ENCODE measurements at places on chromosomes 4 and X.

- DNase-seq: no peak
These were observed 68.4 kb downstream of the RAPGEF2 start for GRCh38 chr4:159171287-159171686.

DNA sequence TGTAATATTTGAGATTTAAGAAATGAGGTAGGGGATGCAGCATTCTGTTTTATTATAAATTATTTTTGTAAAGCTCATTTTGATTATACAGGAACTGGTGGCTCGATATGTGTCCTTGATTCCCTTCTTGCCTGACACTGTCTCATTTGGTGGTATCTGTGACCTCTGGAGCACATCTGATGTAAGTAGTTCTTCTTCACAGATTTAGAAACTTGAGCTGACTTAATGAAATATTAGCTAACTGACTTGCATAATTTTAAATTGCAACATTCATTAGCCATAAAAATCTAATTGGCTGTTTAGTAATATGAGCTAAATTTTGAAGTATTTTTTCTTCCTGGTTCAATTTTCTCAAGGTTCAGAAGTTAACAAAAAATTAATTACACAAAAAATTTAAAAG, 69.1 kb downstream of the FBXL5 start:
- DNase-seq: no peak

- no peak for DNase-seq
These were observed 434.3 kb upstream of the RASGEF1B start for GRCh38 chr4:81905971-81906370.

- no peak for DNase-seq
These were observed 108.0 kb downstream of the LRBA start for GRCh38 chr4:150906987-150907633.

DNA sequence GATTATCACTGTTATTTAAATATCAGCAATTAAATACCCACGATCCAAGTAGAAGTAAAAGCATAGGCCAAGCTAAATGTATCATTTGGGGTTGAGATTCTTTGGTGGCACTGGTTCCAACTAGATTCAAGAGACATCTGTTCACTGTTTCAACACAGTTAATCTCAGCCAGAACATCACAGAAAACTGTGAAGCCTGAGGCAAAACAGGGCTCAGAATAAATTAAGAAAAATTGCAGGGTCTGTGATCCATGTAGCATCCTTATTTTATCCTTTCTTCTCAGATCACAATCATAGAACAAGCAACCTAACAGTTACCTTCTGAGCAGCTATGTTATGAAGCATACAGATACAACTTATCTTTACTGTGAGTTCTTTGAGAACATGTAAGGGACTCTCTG, 23.7 kb downstream of the YTHDC1 start:
- no peak for DNase-seq

DNA sequence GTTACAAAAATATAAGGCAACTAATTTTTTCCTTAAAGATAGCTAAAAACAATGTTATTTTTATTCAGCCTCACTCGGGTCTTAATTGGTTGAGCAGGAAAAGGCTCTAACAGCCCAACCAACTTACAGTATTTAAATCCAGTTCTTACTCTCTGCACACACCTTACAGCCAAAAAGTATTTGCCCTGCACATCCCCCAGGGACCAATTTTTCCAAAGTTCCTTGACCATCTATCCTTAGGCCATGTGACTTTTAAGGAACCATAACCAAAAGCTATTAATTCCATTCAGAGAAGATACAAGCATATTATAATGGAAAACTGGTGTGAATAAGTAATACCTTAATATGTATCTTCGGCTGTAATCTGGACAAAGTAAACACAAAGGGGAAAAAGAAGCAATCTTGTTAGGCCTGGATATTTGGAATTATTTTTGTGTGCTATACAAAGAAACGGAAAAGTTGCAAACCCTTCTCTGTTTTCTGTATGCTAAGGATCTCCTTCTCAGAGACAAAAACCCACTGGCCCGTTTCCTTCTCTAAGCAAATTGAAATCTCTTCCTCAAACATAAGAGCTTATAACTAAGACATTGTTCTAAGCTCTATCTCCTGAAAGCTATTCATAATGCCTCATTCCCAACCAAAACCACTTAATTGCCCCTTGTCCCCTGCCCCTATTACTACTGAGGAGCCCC, 1.0 kb upstream of the THAP9 start:
- DNase-seq: peak; percentile 48

GRCh38 chr4:24677909-24678308, 93.6 kb upstream of the DHX15 start:
- DNase-seq: no peak

GRCh38 chrX:130539721-130540321, 138.0 kb downstream of the RBMX2 start:
- peak; percentile 60 for DNase-seq

DNA sequence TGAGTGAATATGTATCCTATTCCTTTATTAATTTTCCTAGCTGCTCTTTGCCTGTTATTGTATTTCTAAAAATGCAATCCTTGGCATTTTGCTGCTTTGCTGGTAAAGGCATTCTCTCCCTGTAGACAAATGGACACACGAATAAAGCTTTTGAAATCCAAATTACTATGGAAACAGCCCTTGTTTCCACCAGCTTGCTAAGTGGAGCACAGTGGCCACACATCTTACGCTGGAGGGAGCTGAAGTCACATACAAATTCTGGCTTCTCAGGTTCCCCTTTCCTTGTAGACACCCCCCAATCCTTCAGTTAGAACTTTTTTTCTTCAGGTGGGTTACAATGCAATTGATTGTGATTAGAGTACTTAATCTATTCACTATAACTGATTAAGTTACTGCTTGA, 66.2 kb downstream of the AGA start:
- DNase-seq: peak; percentile 32

DNA sequence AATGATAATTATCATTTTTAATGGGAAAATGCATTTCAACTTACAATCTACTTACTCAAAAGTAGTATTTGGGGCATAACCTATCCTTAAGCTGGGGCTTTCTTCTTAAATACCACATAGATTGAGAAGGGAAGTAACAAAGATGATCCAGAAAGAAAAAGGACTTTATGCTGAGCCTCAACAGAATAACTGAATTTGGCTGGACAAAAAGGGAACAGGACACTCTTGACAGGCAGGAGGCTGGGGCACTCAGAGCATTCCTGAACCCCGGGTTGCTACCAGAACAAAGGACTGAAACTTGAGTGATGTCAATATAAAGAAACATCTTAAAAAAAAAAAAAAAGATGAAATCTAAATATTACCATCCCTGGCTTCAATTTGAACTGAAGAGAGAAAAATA, 23.9 kb downstream of the RELL1 start:
- no peak for DNase-seq

GRCh38 chr4:102723511-102723910, 37.3 kb downstream of the MANBA start:
- DNase-seq: no peak

GRCh38 chrX:64191281-64192010, 14.1 kb downstream of the AMER1 start:
- no peak for DNase-seq

- peak; percentile 65 for DNase-seq
These were observed 78.3 kb upstream of the EGFL6 start for GRCh38 chrX:13491061-13491460.

- no peak for DNase-seq
These were observed 641.8 kb downstream of the FSTL5 start for GRCh38 chr4:161522031-161522430.

DNA sequence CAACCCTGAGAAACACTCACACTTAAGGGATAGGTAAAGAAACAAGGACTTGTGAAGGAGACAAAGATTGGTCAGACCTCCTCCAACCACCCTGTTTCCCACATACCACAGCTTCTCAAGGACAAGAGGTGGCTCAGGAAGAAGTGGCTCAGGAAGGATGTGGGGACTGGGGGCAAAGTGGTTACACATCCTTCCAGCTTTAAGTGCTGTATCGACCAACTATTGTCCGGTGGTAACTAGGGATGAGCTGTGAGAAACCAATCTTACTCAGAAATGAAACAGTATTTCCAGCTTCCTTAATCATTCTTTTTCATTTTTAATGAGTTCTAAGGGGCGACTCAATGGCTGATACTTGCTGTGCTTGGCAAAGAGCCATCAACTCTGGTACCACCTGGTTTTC, 8.5 kb upstream of the LHFPL1 start:
- no peak for DNase-seq

DNA sequence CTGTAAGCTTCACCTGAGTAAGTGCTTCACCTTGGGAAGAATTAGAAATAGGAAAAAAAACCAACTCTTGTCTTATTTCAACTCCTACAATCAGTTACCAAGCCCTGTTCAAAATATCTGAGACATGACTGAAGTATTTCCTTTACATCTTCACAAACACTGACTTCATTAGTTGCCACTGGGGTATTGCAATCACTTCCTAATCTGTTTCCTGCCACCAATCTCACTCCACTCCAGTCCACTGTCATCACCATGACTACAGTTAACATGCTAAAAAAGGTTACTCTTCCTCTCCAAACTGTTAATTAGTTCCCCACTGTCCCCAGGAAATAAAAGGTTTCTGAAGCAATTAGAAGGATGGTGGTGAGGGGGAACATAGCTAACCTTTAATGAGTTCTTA, 3.3 kb upstream of the SUPT20HL1 start:
- no peak for DNase-seq

DNA sequence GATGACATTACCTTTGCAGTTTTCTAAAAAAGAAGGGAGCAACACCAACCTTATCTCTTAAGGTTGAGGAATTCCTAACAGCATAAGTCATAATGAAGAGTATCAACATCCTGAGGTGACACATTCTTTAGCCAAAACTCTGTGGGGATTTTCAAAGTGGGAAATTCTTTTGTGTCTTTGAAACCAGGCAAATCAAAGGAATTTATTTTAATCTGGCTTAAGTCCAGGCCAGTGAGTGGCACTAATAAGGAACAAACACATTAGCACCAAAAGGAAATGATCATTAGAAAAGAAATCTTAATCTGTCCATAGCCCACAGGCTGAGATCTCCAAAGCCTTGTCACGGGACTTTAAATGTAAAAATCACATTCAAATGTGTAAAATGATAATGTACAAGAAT, 110.1 kb downstream of the LARP7 start:
- no peak for DNase-seq

Measured in NB4 (cell line).